ENCODE measurements at places on chromosomes 11 and 22. TPM values are rescaled to one million over a fixed set of nuclear protein-coding genes. Genes with fewer than 3 reads are reported as not detected.

DNA sequence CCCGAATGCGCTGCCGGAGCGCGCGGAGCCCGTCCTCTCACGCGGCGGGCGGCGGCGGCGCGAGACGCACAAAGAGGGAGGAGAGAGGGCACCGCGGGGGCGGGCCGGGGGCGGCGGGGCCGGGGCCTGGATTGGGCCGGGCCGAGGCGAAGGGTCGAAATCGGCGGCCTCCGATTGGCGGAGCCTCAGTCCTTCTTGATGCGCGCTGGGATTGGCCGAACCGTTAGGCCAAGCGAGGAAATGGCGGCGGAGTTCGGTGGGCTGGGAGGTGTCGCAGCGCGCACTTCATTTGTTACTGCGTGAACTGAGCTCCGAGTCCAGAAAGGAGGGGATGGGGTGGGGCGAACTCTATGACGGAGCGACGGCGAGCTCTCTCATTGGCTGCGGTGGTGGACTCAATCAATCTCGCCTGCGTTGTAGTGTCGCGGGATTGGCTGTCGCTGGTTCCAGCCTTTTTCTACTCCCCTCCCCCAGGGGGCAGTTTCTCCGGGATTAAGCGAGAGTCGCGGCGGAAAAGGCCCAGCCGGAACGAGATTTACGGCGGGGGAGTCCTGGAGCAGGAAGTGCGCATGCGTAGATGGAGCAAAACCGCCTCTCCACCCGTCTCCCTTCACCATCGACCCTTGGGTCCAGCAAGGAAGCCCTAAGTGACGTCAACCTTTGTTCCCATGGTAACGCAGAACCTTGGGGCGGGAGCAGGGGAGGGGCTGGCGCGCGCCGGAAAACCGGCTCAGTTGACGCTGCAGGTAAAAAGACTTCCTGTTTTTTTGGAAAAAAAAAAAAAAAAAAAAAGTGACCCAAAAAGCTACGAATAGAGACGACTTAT is at the start of gene SF1:
Gene SF1 (minus strand): TSS at position 70 of the 826 bp plus-strand sequence. CDS start 150 bp downstream, outside the sequence.
- DNase-seq, result peak; percentile 100
- no peaks in the 10 kb centered on the region for H3K27me3 ChIP-seq

BAIAP2L2 gene
- 1.2 TPM for total RNA-seq

BDNF gene
- not detected for total RNA-seq

DNA sequence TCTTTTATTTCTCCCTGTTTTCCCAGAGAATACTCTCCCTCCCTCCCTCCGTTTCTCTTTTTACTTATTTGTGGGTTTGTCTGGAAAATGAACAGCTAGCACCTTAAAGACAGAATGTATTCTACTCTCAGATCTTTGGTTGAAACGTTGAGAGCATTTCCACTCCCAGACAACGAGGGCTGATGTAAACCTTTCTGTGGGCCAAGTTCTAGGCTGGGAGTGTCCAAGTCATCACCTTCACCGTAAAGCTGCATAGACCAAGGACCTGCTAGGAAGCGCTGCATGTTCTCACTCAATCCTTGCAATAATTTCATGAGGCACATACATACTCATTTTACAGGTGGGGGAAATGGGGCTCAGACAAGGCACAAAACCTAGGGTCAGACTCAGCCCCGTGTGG is 32.4 kb downstream of the MYH9 start:
- H3K4me3 ChIP-seq, result peak overlapping the region; percentile 80
- peak overlapping the region; percentile 80 for H3K27ac ChIP-seq
- H3K27me3 ChIP-seq, result no peaks in the 10 kb centered on the region
- peaks cover 99% of the 10 kb centered on the region for H3K4me1 ChIP-seq

- no peak overlapping the region for H3K4me3 ChIP-seq
- H3K36me3 ChIP-seq, result no peaks in the 10 kb centered on the region
- no peak overlapping the region for H3K27ac ChIP-seq
- DNase-seq, result no peak
- no peaks in the 10 kb centered on the region for H3K4me1 ChIP-seq
- H3K27me3 ChIP-seq, result no peaks in the 10 kb centered on the region
These were observed 110.3 kb downstream of the DSCAML1 start for GRCh38 chr11:117686711-117687110.

DNA sequence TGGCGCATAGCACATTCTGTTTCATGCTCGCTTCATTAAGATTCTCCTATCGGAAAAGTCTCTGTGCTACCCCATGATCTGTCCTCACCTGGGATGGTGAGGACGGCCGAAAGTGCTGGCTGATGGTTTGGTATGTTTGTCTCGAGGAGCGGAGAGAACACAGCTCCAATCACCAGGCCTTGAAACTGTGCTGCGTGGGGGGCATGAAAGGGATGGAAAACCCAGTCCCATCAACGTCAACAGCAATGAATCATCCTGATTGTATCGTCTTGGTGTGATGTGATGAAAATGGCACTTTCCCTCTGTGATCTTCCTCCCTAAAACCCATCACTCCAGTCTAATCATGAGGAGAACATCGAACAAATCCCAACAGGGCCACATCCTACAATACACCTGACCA is 8.4 kb downstream of the FXYD6 start:
- no peak overlapping the region for H3K4me3 ChIP-seq
- no peak overlapping the region for H3K27ac ChIP-seq
- H3K27me3 ChIP-seq, result peaks cover 5% of the 10 kb centered on the region
- no peaks in the 10 kb centered on the region for H3K4me1 ChIP-seq
- no peak for DNase-seq

OR6A2 gene
- not detected for total RNA-seq

- no peak overlapping the region for H3K27ac ChIP-seq
- no peak for DNase-seq
- no peaks in the 10 kb centered on the region for H3K27me3 ChIP-seq
- H3K4me1 ChIP-seq, result no peaks in the 10 kb centered on the region
These were observed 22.9 kb downstream of the PRR5 start for GRCh38 chr22:44724859-44725258.
